ENCODE measurements at places on chromosomes 13 and 19. TPM values are rescaled to one million over a fixed set of nuclear protein-coding genes. Genes with fewer than 3 reads are reported as not detected.

The CTXN1 gene
- total RNA-seq, result 7.8 TPM

The KLHL1 gene
- not detected for total RNA-seq

The KIR3DL1 gene
- not detected for total RNA-seq

The PRR22 gene
- 0.21 TPM for total RNA-seq

The IGFL3 gene
- total RNA-seq, result 0.88 TPM

The LRRC63 gene
- total RNA-seq, result not detected

The PCCA gene
- 12.3 TPM for total RNA-seq

The TSSK6 gene
- total RNA-seq, result 0.79 TPM

The ADGRE3 gene
- not detected for total RNA-seq

The ZNF626 gene
- 5.0 TPM for total RNA-seq

The CEACAM4 gene
- not detected for total RNA-seq

The FGF22 gene
- total RNA-seq, result not detected

The CYP4F2 gene
- total RNA-seq, result 0.14 TPM

The IZUMO2 gene
- total RNA-seq, result not detected

The ZNF225 gene
- total RNA-seq, result 1.7 TPM

The PRR36 gene
- total RNA-seq, result 0.07 TPM

The TMEM59L gene
- not detected for total RNA-seq

The ZNF560 gene
- total RNA-seq, result not detected

The R3HDM4 gene
- 57.1 TPM for total RNA-seq

The DLL3 gene
- 1.4 TPM for total RNA-seq

The LILRA1 gene
- total RNA-seq, result not detected

The MEIOSIN gene
- total RNA-seq, result not detected

The C1QTNF9 gene
- total RNA-seq, result not detected

The CADM4 gene
- 13.9 TPM for total RNA-seq

The VSTM2B gene
- total RNA-seq, result not detected

The LGALS14 gene
- total RNA-seq, result not detected

The MAMSTR gene
- 0.88 TPM for total RNA-seq

The TNFSF13B gene
- not detected for total RNA-seq

The CLDND2 gene
- total RNA-seq, result not detected

The ONECUT3 gene
- 0.28 TPM for total RNA-seq

The KL gene
- total RNA-seq, result not detected

The SUGT1 gene
- 29.8 TPM for total RNA-seq

The IL12RB1 gene
- total RNA-seq, result not detected

The ZNF772 gene
- total RNA-seq, result 6.4 TPM

The C19orf33 gene
- total RNA-seq, result 609 TPM

The RETN gene
- not detected for total RNA-seq

The KIR2DL1 gene
- total RNA-seq, result not detected

The ADGRE1 gene
- total RNA-seq, result not detected

The YJEFN3 gene
- 0.28 TPM for total RNA-seq

The STOML3 gene
- total RNA-seq, result not detected

The ZNF556 gene
- 2.4 TPM for total RNA-seq

The DAND5 gene
- not detected for total RNA-seq

The RFPL4AL1 gene
- not detected for total RNA-seq
